ENCODE measurements at places on chromosomes 1 and 21.

DNA sequence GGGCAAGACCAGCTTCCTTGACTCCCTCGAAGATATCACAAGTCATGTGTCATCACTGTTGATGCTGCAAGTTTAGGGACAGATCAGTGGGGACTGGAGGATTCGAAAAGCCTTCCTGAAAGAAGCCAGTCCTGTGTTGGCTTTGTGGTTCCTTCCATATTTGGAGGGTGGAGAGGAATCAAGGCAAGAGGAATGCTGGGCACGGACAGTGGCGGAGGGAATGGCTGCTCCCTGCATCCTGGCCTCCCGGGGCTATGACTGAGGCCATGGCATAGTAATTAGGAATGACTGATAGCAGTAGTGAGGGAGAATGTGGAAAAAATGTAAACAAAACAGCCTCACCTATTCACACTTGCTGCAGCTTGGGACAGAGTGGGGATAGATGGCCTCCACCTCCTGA is 36.4 kb downstream of the VANGL1 start:
- DNase-seq, result no peak

- DNase-seq, result no peak
These were observed 187.7 kb upstream of the CACYBP start for GRCh38 chr1:174812016-174812415.

DNA sequence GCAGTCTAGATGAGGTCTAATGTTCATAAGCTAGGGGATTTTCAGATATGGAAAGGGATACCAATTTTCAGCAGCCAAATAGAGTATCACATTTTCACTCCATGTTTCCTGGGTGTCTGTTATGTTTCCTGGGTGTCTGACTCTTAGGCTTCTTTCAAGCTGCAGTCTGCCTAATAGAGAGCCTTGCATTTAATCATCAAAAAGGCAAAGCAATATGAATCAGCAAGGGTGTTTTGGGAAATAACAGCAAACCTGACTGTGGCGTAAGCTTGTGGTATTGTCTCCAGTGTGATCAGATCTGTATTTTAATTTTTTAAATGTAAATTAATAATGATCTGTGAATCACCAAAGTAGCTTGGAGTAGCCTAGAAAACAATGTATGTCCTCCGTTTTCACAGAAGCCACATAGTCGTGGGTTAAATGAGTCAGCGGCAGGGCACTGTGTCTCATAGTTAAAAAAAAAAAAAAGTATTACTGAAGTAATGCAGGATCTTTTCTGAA is 10.4 kb downstream of the LGALS8 start:
- DNase-seq, result no peak

- peak; percentile 55 for DNase-seq
These were observed 132.2 kb downstream of the GLUL start for GRCh38 chr1:182259229-182259872.

GRCh38 chr1:42736571-42737200 is 3.4 kb downstream of the CLDN19 start:
- no peak for DNase-seq

GRCh38 chr1:81484284-81484683 is 316.4 kb upstream of the ADGRL2 start:
- DNase-seq, result no peak

GRCh38 chr1:195794225-195794624 is 814.0 kb downstream of the KCNT2 start:
- no peak for DNase-seq

DNA sequence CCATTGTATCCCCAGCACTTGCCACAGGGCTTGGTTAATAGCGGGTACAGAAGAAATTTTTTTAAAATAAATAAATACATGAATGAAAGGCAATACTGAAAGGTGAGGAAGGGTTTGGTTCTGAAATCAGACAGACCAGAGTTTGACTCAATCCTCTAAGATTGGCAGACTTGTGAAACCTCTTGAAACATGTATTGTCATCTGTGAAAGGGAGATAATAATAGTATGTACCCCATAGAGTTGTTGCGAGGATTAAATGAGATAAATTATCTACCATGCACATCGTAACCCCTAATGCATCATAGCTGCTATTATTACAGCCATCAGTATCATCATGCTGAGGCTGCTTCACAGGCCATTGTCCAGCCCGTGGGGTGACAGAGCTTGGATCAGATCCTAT is 41.4 kb downstream of the S1PR1 start:
- no peak for DNase-seq

All from left ventricle myocardium superior (tissue), 1 donor.